Hematopoietic multipotent progenitor cell treated with erythropoietin and hydrocortisone succinate and interleukin-3 and kit ligand, for 15 days (in vitro differentiated cells): ENCODE measurements at places on chromosomes 16 and 17.

GRCh38 chr17:28661635-28662526 lies at the start of the genes SDF2 and SUPT6H:
TSS of gene SDF2 (minus strand) at chr17:28661906. CDS start at chr17:28661876, 30 bp downstream.
TSS of gene SUPT6H (plus strand) at chr17:28662205. CDS start at chr17:28673402, 11,197 bp downstream.
- DNase-seq = peak; percentile 94

GRCh38 chr17:77332981-77333685 lies 192.4 kb downstream of the SEC14L1 start:
- DNase-seq = no peak

DNA sequence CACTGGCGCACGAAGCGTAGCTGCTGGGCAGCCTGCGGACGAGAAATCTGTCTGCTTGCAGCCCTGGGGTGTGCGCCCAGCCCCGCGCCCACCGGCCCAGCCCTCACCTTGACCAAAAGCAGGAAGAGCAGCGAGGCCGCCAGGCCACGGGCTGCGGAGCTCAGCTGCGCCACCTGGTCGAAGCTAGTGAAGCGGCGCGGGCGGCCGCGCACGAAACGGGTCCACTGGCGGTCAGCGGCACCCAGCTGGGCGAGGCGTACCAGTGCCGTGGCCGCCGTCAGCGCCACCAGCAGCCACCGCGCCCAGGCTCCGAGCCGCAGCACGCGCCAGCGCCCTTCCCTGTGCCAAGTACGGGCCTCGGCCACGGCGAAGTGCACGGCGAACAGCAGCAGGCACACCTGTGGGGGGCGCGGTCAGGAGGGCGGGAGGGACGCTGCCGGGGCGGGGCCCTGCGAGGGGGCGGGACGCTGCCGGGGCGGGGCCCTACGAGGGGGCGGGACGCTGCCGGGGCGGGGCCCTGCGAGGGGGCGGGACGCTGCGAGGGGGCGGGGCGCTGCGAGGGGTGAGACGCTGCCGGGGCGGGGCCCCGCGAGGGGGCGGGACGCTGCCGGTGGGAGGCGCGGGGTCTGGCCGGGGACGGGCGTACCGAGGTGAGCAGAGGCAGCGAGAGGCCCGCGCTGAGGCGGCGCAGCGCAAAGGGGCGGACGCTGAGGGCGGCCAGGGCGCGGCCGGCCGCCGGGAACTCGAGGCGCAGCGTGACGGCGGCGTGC lies 43.2 kb downstream of the TSC2 start:
- DNase-seq = no peak

- no peak for DNase-seq
These were observed 619.3 kb downstream of the TP53TG3F start for GRCh38 chr16:34078691-34079090.

GRCh38 chr16:55703003-55704001 lies 47.5 kb downstream of the SLC6A2 start:
- peak; percentile 4 for DNase-seq

DNA sequence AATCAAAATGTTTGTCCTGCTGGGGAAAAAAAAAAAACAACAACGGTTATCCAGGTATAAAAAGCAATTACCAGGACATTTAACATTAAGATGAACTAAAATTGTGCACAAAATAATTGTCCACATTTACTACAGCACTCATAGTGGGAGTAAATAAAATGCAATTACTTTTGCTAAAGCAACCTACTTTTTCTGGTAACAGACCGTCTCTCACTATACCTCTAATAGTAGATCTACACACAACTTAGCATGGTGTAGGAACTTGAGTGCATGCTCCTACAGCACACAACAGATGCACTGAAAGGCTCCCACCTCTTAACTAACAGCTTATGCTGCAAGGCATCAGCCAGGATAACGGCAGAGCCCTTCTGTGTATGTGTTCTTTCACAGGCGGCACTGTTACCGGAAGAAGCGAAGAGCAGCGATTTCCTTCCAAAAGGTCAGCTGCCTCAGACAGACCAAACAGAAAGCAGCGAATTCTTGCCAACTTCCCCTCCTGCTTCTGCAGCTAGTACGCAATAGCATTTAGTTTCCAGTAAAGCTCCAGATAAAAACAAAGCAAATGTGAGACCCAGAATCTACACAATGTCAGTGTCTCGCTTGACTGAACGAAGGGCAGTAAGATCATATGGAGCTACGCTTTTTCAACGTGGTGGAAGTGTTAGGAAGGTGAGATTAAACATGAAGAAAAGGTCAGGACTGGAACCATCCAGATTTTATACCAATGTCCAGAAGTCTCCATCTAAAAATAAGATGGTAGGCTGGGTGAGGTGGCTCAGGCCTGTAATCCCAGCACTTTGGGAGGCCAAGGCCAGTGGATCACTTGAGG lies 27.6 kb downstream of the STAT5B start:
- DNase-seq = peak; percentile 47

GRCh38 chr16:88596483-88596882 lies 26.3 kb downstream of the ZC3H18 start:
- DNase-seq = no peak
